ENCODE measurements at places on chromosomes 2 and 18.

DNA sequence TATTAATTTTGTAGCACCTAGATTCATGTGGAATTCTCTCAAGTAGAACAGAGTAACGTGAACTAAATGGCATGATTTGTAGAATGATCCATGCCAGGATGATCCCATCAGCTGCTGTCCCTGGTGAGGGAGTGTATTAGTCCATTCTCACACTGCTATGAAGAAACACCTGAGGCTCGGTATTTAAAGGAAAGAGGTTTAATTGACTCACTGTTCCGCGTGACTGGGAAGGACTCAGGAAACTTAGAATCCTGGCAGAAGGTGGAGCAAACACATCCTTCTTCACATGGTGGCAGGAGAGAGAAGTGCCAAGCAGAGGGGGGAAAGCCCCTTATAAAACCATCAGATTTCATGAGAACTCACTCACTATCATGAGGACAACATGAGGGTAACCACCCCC is 312.6 kb downstream of the PTPRM start:
- DNase-seq = no peak

DNA sequence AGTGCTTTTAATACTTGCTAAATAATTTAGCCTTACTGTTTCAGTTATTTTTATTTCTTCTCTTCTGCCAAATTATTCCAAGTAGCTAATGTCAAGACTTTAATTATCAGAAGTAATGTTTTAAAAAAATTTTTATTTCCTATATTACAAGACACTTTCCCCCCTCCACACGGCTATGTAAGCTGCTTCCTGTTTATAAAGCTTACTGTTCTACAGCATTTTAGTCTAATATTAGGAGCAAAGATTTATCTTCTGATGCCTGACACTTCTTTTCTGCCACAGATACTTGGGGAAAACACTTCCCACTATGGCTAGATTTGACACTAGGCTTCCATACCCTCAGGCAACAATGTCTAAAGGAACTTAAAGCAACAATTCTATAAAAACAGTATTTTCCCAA is 62.3 kb downstream of the ROCK1 start:
- DNase-seq = no peak

- DNase-seq = no peak
These were observed 289.7 kb downstream of the ZNF385B start for GRCh38 chr2:179571721-179572120.

DNA sequence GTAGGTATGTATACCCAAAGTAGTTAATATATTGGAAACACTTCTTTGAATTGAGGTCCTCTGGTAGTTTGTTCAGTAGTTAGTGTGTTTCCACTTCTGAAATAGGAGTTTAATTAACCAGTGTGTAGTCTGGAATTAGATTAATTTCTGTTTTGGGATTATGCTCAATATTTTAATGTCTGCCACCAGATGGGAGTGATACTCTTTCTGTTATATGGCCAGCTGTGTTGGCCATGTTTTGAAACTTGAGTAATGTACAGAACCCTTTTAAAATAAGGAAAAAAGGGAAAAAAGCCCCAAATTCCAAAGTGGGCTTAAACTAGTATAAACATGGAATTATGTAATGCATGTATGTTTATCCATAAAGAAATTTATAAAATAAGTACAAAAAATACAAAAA is 147.7 kb downstream of the CTNNA2 start:
- peak; percentile 1 for DNase-seq

- no peak for DNase-seq
These were observed 771.8 kb upstream of the FANCL start for GRCh38 chr2:59012971-59013370.

Data from GM23248 (cell line).